AG10803 (cell line): ENCODE measurements at places on chromosomes 2 and 18.

DNA sequence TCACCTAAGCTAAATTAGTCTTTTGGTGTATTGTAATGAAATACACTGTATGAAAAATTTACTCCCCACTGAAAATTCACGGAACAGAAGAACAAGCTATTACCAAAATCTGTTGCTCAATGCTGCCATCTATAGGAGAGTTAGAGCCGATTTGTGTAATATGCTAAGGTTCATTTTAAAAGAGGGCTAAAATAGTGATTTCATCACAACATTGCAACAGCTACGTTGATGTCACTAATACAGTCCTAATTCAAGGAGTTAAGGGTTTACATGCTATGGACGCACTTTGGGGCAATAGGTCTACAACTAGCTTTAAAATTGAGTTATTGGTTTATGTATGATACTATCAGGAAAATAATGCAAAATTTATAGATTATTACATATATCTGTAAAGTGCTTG lies 3.0 kb upstream of the IRS1 start:
- peak; percentile 89 for DNase-seq

DNA sequence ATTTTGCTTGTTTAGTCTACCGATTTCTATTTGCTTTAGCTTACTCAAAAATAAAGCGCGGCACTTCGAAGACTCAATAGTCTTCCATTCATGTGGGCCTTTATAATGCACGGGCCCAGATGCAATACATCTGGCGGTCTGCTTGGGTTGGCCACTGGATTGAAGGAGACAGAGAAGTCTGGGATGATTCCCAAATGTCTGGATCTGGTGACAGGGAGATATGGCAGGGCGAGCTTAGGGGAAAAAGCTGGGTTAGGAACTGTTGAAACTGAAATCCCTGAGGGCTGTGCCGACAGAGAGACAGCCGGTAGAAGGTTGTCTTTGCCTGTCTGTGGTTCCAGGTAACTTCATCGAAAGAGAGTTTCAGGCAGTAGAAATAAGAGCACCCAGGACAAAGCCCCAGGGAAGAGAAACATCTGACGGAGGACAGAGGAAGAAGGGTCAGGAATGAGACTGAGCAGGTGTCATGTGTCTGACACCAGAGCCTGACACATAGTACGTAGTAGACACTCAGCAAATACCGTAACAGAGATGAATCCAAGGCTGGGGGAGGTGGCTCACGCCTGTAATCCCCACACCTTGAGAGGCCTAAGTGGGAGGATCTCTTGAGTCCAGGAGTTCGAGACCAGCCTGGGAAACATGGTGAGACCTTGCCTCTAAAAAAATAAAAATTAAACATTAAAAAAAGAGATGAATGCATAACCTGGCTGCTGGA lies 13.6 kb downstream of the CLUL1 start:
- peak; percentile 11 for DNase-seq

GRCh38 chr2:68290901-68291300 lies 28.8 kb downstream of the CNRIP1 start:
- no peak for DNase-seq

- peak; percentile 47 for DNase-seq
Measured at GRCh38 chr2:48530033-48530811, at the start of gene STON1. Gene STON1, plus strand, starts transcription at chr2:48530154. Its CDS starts 50,480 bp downstream, at chr2:48580634.

DNA sequence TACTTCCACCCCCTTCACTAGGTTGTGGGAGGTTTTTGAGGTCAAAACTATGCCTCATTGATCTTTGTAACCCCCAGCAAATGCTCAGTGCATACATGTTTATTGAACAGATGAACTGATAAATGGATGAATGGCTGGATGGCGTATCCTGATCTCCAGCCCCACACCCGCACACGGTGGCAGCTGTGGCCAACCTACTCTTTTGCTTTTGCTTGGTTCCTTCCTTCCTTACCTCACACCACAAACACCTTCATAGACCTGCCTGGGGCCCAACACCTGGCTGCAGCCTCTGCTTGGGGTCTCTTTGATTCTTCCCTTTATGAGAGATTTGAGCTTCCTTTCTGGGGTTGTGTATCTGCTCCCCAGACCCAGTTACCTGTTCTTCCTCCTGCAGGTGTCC lies 25.9 kb downstream of the SPP2 start:
- DNase-seq, result no peak

DNA sequence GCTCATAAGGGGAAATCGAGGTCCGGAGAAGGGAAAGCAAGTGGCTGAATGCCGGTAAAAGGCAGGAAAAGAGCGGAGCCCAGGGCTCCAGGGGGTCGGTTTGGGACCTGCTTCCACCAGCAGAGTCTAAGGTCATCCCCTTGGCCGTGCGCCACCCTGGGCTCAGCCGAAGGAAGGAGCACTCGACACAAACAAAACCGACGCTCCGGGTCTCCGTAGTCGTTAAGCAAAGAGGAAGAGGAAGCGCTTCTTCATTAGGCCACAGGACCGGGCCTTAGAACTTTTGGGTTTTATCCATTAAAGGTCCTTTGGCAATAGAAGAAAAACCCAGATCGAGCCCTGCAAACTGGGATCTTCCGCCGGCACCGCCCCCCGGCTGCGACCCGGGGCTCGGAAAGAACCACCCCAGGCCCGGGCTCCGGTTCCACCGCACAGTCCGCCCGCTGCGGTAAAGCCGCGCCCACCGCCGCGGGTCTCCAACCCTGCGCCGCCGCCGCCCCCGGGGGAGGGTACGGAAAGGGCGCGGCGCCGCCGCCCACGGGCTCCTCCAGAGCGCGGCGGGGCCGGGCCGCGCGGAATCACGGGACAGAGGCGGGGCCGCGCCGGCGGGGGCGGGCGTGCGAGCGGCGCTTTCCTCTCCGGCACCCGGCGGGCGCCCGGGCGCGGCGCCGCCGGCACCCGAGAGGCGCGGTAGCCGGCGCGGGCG lies at the start of gene TTL:
Gene TTL (plus strand): TSS at position 629 of the 706 bp plus-strand sequence. CDS start 189 bp downstream, outside the sequence.
- DNase-seq, result peak; percentile 54

- peak; percentile 74 for DNase-seq
Measured at GRCh38 chr2:177164584-177165052, 48.0 kb upstream of the HNRNPA3 start.

GRCh38 chr2:147925886-147926285 lies 81.1 kb downstream of the ACVR2A start:
- no peak for DNase-seq

DNA sequence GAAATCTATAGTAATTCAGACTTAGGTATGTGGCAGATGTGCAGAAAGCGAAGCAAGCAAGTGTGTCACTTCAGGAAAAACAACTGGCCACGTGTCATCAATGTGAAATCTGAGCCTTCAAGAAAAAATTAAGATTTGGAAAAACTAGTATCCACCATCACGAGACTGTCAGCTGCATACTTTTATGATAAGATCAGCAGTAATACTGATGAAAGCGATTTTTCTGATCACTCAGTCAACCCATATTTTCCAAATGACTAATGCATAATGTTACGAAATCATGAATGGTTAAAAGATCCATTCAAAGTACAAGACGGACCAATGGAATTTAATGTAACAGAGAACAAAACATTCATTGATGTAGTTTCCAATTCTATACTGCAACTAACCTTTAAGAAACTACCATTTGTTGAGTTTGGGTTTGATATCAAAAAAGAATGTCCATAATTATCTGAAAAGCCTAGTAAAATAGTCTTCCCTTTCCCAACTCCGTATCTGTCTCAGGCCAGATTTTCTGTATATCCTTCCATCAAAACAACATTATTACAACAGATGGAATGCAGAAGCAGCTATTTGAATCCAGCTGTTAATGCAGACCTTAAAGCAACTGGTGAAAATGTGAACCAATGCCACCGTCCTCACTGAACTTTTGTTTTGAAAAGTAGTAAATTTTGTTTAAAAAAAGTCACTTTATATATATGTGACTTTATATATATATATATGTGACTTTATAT lies 17.0 kb upstream of the BCL2 start:
- DNase-seq, result peak; percentile 93

DNA sequence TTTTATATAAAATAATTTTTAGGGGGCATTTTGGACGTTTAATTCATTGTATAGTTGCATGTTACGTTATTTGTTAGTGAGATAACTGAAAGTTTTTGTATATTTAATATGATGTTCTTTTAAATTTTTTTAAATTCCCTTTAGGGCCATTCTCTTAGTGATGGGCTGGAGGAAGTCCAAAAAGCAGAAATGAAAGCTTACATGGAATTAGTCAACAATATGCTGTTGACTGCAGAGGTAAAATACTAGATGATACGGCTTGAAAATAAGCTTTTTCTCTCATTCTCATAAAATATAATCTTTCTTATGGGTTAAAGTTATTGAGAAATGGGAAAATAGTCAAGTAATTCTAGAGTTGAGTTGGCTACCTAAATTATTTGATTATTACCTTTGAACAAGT lies 58.9 kb downstream of the MTX2 start:
- no peak for DNase-seq

GRCh38 chr2:200615247-200615646 lies 29.4 kb downstream of the AOX1 start:
- DNase-seq, result peak; percentile 80
